GM13977 (cell line): ENCODE measurements at places on chromosomes 3 and 15.

- DNase-seq: no peak
These were observed 166.4 kb upstream of the EOMES start for GRCh38 chr3:27888562-27888961.

- no peak for DNase-seq
These were observed 84.6 kb downstream of the CD47 start for GRCh38 chr3:108006077-108006771.

DNA sequence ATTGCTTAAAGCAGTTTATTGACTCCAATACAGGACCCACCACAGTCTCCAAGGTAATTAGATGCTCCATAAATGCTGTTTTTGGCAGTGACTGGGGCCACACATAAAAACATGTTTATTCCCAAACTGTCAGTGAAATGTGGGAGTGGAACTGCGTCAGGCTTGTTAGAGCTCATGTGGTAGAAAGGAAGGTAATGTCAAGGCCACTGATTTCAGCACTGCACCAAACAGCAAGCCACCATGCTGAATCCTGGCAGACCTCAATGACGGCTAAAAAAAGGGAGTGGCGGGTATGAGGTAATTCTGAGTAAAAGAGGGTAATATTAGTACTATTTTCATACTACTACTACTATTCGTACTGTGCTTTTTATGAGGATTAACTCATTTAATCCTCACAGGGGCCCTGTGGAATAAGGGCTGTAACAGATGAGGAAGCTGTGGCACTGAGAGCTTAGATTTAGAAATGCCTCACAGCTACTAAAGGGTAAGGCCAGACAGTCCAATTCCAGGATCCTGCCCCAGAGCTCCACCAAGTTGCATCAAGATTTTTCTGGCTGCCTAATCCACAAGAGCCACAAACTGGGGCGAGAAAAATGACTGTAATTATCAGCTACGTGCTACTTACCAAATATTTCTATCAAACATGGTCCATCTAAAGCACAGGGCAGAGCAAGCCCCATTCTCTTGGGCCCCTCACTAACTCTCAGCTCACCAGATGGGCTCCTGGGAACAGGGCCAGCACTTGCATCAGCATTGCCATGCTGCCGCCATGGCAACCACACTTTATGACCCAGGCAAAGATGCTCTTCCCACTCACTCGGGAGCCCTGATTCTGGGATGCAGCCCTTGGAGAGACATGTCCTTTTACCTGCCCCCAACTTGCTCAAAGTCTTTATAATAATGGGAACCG is 83.6 kb upstream of the SPATA12 start:
- no peak for DNase-seq

GRCh38 chr3:29215948-29216347 is 64.9 kb upstream of the RBMS3 start:
- no peak for DNase-seq

- DNase-seq: no peak
These were observed 896.8 kb downstream of the ROBO1 start for GRCh38 chr3:78871048-78871447.
